ENCODE measurements at places on chromosomes 2 and 18.

GRCh38 chr2:28333606-28334526 is 58.8 kb upstream of the FOSL2 start:
- DNase-seq = no peak

- DNase-seq = no peak
These were observed 37.8 kb downstream of the PRELID3A start for GRCh38 chr18:12445554-12445953.

DNA sequence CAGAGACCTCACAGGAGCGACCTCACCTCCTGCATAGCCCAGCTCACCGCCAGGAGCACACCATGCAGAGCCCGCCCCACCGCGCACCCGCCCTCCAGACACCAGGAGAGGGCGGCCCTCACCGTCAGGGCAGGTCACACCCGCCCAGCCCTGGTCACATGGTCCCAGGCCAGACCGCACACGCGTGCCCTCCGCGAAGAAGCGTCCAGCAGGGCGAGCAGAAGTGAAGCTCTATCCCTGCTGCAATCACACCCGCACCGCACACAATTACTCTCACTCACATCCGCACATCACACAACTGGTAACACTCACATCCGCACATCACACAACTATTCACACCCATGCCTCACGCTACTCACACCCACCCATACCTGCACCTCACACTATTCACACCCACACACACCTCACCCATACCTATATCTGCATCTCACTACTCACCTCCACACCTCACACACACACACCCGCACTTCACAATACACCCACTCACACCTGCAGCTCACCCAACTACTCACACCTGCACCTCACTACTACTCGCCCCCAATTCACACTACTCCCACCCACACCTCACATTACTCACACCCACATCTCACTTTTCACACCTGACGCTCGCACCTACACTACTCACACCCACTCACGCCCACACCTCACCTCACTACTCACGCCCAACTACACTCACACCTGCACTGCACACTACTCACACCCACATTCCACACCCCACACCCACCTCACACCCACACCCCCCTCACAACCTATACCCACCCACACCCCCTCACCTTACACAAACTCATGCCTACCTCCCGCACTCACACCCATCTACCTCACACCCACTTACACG is 242.0 kb downstream of the HDAC4 start:
- peak; percentile 17 for DNase-seq

GRCh38 chr2:117714110-117714509 is 100.4 kb upstream of the DDX18 start:
- no peak for DNase-seq

GRCh38 chr2:233846387-233847247 is 7.7 kb downstream of the HJURP start:
- DNase-seq = peak; percentile 54

GRCh38 chr2:184936761-184937160 is 338.4 kb downstream of the ZNF804A start:
- DNase-seq = no peak

- DNase-seq = peak; percentile 9
These were observed 283.2 kb downstream of the INSIG2 start for GRCh38 chr2:118371515-118371914.

GRCh38 chr18:39455285-39455684 is 1889.7 kb upstream of the CELF4 start:
- DNase-seq = peak; percentile 21

DNA sequence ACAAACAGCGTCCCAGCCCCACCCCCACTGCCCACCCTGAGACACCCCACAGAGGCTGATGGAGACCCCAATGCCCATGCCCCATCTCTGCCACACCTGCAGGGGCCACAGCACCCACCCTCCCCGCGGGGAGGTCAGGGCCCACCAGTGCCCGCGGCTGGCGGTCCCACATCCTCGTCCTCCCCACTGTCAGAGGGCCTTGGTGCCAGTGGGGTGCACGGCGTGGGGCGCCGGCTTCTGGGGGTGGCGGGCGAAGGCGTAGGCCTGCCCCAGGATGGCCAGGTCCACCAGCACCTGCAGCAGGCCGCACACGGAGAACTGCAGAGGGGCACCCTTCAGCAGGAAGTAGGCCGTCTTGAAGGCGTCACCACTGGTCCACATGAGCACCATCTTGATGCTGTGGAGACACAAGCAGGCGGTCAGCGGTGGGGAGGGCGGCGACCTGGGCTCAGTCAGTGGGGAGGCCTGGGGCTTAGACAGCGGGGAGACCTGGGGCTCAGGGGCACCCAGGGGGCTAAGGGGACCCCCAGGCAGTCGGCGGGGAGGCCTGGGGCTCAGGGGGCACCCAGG is 47.6 kb downstream of the SLC66A2 start:
- no peak for DNase-seq

DNA sequence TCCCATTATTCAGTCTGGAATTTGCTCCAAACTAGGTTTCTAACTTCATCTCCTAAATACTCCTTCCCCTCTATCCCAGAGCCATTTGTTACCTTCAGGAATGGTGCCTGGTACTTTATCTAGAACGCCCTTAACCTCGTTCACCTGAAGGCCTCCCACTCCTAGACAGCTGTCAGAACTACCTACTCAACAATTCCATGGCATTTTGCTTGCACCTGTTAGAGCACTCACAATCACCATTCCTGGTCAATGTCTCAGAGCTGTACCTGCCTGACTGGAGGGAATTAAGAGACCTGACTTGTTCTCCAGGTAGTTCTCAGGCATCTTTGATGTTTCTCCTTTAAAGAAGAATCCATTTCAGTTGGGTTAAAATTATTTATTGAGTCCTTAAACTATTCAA is 88.9 kb downstream of the GAREM1 start:
- DNase-seq = no peak

- no peak for DNase-seq
These were observed 542 bp upstream of the CNNM3 start for GRCh38 chr2:96815326-96816126.

DNA sequence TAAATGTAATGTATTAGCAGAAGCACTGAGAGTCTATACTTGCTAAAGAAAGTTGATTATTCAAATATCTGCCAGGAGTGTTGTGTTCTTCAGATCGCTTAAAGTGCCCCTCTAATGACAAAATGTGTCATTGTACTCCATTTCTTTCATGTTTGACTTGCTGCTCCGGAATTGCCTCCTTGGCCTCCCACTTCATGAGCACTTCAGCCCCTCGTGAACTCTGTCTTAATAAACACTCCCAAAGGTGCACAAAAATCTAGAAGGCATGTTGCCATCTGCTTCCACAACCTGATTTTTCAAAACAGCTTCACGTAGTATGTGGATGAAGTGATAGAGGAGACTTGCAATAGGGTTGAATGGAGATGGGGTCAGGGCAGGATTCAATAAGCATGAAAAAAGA is 396.1 kb downstream of the TDRD15 start:
- no peak for DNase-seq

DNA sequence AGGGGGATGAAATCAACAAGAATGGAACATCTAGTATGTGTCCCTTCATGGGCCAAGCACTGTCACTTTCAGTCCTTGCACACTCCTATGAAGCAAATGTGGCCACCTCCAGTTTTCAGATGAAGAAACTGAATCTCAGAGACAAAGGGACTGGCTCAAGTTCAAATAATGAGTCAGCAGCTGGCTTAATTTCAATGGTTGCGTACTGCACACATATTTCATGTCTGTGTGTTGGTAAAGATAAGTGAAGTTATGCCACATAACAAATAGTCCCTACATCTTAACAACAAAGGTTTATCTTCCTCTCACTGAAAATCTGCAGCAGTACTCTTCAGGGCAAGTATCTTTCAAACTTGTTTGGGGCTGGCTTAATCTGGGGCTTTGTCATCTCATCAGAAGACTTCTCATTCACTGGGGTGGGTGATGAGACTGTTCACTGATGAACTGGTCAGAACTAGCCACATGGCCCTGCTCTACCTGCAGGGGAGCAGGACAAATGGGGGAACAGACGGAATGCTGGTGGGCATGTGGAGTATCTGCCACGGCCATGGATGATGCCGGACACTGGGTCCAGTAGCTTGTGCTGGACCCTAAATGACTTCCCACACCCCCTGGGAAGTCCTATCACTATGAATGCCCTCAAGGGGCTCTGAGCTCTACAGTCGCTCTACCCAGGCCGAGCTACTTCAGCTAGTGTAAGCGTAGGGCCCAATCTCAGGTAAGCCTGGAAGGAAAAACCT is 263.2 kb downstream of the CYP26B1 start:
- peak; percentile 80 for DNase-seq

- no peak for DNase-seq
These were observed 29.5 kb downstream of the MARCO start for GRCh38 chr2:118971245-118972122.

- DNase-seq = no peak
These were observed 386.4 kb downstream of the BCL11A start for GRCh38 chr2:60167089-60167488.

GRCh38 chr18:48923746-48924629 is 26.8 kb downstream of the SMAD7 start:
- no peak for DNase-seq

- DNase-seq = peak; percentile 4
These were observed 106.8 kb upstream of the SPATS2L start for GRCh38 chr2:200199576-200200263.

DNA sequence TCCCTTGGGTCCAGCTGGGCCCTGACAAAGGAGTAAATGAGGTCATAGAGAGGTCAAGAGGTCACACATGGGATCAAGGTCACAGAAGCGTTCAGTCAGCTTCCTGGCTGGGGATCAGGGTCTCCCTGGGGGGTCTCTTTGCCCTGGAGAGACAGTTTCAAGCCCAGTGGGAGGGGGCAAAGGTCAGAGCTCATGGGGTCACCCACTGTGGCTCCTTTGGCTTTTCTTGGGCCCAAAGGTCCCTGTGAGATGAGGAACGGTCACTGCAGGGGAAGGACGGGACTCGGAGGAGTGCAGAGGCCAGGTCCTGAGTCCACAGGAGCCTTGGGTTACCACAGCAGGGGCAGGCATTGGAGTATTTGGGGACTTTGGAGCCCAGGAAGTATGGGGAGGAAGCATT is 30.7 kb upstream of the ANKRD62 start:
- DNase-seq = no peak

DNA sequence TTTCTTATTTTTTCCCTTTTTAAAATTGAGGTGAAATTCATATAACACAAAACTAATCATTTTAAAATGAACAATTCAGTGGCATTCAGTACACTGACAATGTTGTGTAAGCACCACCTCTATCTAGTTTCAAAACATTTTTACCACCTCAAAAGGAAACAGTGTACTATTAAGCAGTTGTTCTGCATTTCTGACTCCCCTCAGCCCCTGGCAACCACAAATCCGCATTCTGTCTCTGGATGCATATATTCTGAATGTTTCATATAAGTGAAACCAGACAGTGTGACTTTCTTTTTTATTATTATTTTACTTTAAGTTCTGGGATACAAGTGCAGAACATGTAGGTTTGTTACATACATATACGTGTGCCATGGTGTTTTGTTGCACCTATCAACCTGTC is 19.2 kb upstream of the TANK start:
- no peak for DNase-seq

- DNase-seq = no peak
These were observed 808.6 kb downstream of the RNF144A start for GRCh38 chr2:7725850-7726242.

DNA sequence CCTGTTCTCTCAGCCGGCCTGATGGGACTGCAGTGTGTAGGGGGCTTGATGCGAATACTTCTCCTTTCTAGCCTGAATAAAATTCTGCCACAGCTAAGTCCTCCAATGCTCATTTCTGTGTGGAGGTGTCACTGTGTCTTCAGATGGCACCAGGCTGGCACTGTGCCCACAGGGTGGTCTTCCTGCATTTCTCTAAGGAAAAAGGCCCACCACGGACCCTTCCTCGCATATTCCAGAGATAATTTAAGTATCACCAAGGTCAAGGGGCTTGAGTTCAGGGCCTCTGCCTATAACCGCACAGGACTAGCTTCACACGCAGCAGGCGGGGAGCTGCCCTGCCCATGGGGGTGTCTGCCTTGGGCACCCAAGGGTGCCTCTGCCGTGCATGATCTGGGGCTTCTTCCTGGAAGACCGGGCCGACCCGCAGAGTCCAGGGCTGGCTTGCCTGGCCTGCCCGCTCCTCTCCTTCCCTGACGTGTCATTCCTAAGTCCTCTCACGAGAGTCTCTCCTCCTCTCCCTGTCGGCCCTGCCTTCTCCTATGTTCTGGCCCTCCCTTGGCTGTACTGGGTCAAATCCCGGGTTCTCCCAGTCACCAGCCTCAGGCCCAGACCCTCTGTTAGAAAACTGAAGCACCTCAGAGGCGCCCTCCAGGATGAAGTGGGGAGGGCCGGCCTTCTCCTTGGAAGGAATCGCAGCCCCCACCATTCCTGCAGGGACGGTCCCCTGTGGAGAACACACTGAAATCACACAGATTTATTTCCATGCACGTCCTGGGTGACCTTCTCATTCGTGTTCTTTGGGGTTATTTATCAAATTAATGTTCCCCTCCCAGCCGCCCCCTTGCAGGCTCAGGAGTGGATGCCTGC is 48.9 kb upstream of the PXDN start:
- no peak for DNase-seq

DNA sequence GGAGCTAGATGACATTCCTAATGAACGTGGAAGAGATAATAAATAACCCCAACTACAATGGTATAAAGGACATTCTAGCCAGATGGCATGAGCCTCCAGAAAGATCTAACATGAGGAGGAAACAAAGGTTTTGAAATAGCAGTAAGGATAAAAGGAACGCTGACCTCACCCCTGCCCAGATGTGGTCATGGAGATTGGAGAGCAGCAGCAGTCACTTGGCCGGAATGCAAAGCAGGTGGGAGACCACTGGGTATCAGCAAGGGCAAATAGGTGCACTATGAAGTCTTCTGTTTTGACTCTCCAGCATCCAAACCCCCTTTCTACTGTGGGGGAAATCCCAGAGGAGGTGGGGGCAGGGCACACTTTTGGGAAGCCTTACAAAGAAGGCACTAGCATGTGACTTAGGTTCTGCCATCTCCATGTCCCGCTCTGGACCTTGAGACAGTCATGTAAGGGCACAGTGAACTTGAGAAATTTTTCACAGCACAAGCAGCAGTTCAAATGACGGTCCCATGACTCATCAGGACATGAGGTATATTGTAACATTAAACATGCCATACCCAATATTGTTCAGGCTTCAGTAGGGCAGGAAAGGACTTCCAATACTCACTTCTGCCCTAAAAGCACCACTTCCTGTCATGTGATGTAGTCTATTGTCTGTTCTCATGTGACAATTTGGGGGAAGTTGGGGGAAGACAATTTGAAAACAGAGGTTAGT is 55.2 kb downstream of the METTL4 start:
- DNase-seq = no peak

- DNase-seq = no peak
These were observed 142.9 kb downstream of the ASB1 start for GRCh38 chr2:238569507-238570195.

DNA sequence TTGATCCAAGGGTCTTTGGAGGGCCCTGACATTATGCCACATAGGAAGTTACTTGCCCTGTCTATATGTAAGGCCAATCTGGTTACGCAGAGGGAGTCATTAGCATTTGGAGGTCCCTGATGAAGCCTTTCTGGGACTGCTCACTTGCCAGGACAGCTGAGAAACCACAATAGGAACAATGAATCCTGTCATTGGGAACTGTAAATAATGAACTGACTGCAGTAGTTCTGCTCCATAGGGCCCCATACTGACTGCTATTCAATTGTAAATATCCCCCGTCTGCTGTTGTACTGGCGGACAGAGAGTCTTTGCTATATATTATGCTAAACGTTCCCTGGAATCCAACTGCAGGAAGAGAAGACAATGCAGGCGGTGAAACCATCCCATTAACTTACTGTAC is 149.4 kb upstream of the DCC start:
- no peak for DNase-seq

Measured in erythroblast (primary cell).